ENCODE measurements at places on chromosomes 16 and 17.

DNA sequence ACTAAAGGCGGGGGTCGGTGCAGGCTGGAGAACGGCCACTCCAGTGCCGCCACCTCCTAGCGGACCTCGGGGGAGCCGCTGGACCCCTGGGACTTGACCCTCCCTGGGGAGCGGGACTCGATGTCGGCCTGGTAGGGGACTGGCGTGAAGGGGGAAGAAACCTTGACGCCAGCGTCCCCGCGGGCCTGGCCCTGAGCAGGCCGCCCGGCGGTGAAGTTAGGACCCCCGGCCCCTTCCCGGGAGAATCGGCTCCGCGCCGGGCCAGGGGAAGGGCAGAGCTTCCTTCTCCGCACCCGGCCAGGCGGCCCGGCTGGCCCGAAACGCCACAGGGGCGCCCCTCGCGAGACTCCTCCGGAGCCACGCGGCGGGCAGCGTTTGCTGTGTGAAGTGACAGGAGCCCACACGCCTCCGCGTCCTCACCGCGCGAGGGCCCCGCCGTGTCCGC, 389 bp downstream of the DUS1L start:
- peak; percentile 56 for DNase-seq

DNA sequence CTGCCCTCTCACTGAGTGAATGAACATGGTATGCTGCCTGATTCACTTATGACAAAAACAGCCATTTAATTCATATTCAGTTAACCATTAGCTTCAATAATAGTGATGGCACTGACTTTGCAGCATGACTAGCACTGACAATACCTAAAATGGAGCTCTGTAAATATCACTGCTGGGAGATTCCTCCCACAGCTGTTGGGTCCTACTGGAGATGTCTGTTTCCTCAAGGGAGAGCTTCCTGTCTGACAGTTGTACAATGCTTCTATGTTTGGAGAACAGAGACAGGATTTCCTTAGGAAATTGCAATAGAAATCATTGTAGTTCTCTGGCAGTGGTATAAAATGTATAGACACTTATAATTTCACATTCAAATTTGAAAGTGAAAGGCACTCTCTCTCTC, 695.9 kb upstream of the CDH8 start:
- DNase-seq: no peak

DNA sequence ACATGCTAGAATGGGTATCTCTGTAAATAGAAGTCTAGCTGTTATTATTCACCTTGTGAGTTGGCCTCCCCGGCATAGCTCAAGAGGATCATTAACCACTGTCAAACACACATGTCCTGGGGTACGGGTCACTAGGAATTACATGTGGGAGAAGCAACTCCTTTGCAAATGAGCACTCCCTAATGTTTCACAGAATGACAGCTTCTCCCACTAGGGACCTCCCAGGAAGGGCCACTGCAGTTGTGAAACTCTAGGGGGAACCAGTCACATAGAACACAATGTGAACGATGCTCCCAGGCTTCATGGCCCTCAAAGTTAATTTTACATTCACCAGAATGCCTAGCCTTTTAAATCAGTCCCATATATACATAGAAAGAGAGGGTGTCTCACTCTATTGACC, 12.4 kb upstream of the ZNF19 start:
- no peak for DNase-seq

DNA sequence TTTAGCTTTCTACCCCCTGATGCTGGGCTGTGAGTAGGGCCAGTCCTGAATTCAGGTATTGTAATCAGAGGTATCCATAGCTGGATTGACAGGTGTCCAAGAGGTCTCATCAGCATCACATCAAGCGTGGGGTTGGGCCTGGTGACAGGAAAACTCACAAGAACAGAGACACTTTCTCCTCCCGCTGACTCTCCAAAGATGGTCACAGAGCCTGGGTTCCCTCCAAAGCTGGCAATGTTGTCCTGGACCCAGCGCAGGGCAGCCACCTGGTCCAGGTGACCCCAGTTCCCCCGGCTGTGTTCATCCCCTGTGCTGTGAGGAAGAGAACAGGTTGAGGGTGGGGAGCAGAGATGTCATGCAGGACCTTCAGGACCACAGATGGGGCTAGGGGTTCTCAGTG, 11.7 kb downstream of the CES1 start:
- DNase-seq: no peak

- DNase-seq: no peak
Observed at GRCh38 chr17:57355090-57355859, 99.0 kb downstream of the MSI2 start.

DNA sequence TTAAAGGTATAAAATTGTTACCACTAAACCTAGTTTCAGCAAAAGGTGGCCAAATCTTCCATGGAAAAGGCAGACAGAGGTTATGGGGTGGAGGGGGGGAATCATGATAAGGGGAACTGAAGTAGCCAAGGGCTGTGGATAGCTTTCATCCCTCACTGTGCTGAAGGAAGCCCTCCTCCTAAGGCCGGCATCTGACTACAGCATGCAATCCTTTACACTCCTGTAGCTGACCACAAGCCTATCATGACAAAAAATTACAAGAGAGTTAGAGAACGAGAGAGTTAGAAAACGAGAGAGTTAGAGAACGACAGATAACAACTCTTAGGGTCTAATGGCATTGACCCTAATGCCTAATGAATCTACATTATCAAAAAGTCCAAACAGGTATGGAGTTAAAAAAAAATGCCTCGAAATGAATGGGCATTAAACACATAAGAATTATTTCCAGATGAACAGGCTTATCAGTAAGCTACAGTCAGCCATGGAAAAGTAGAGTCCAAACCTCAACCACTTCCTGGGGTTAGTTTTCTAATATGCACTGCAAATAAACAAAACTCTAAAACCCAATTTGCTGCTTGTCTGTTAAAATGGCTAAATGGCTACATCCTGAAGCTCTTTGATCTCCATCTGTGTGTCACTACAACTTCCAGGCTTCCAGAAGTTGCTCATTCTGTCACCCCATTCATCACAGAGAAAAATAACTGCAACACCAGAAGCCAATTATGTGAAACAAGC, 29.7 kb downstream of the DUSP14 start:
- no peak for DNase-seq

DNA sequence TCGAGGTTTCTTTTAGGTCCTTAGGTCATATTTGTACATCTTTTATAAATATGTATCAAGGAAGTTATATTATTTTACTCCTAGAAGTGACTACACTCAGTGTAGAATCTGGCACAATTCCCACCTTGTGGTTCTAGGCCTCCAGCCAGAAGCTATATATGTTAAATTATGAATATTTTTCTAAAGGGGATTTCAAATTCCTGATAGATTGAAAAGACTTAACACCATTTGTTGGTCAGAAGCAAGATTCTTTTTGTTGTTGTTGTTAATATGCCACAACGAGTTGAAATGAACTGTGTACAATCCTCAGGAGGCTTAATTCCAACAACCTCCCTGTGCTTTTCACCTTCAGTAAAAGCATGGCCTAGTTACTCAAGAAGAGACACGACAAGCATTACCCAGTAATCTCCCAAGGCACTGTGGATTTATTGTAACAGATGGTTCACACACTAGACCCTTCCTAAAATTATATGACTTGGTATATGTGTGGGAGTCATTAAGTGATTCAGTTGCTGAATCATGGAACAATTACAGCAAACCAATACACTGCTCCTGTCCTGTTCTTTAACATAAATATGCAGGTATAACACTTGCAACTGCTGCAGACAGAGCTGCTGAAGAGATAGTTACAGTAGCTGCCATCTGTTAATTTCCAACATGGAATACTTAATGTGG, 964.4 kb upstream of the GOT2 start:
- no peak for DNase-seq

All from activated T-cell treated with anti-CD3 and anti-CD28 coated beads, Interleukin-2, amount 50 U/mL, for 72 hours (primary cell).